ENCODE measurements at places on chromosomes 1 and 21. TPM values are rescaled to one million over a fixed set of nuclear protein-coding genes. Genes with fewer than 3 reads are reported as not detected.

The TNFRSF1B gene
- polyA plus RNA-seq: 0.03 TPM

The OTUD7B gene
- polyA plus RNA-seq: 2.1 TPM

The BTBD19 gene
- polyA plus RNA-seq: 1.4 TPM

The HCN3 gene
- polyA plus RNA-seq: 2.3 TPM

The SARS1 gene
- 189 TPM for polyA plus RNA-seq

The LRRC40 gene
- 8.3 TPM for polyA plus RNA-seq

The PRKCZ gene
- 23.7 TPM for polyA plus RNA-seq

The SH2D1B gene
- not detected for polyA plus RNA-seq

The LCK gene
- polyA plus RNA-seq: 0.91 TPM

The CRYAA gene
- polyA plus RNA-seq: not detected

The RNU1-2 gene
- polyA plus RNA-seq: not detected

The GJB3 gene
- 203 TPM for polyA plus RNA-seq
